ENCODE measurements at places on chromosomes 3 and 15.

DNA sequence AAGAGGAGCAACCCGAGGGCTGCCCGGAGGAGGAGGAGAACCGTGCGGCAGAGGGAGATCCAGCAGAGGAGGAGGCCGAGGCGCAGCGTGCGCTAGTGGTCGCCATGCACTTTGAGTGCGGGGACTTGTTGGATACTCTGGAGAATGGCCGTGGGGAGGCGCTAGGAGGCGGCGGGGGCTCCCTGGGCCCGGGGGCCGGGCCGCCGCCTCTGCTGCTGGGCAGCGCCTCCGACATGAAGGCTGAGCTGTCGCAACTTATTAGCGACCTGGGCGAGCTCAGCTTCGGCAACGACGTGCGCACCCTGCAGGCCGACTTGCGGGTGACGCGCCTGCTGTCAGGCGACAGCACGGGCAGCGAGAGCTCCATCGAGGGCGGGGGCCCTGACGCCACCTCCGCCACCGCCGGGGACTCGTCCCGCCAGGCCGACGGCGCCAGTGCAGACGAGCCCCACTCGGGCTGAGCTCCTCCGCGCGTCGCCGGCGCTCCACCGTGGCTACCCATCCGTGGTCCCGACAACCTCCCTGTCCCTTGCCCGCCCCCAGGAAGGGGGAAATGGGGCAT, 2.0 kb downstream of the FAM43A start:
- DNase-seq, result peak; percentile 63

GRCh38 chr3:5840056-5840455, 652.5 kb downstream of the EDEM1 start:
- DNase-seq, result no peak

DNA sequence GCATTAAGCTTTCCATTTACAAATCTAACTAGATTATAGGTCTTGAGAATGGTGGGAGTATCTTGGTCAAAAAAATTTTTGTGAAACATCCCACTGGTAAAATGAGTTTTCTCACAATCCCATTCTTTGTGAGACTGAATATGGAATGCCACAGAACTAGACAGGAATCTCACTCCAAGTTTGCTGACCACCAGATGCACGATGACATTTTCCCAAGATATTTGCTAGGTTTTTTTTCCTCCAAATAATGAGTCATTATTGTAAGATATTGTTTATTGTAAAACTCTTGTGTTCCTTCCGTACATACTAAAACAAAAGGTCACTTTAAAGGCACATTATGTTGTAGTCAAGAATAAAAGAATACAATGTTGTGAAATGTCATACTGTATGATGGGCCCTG, 53.9 kb downstream of the COPS2 start:
- no peak for DNase-seq

- DNase-seq, result no peak
Measured at GRCh38 chr15:59545573-59545972, 66.0 kb upstream of the GCNT3 start.

DNA sequence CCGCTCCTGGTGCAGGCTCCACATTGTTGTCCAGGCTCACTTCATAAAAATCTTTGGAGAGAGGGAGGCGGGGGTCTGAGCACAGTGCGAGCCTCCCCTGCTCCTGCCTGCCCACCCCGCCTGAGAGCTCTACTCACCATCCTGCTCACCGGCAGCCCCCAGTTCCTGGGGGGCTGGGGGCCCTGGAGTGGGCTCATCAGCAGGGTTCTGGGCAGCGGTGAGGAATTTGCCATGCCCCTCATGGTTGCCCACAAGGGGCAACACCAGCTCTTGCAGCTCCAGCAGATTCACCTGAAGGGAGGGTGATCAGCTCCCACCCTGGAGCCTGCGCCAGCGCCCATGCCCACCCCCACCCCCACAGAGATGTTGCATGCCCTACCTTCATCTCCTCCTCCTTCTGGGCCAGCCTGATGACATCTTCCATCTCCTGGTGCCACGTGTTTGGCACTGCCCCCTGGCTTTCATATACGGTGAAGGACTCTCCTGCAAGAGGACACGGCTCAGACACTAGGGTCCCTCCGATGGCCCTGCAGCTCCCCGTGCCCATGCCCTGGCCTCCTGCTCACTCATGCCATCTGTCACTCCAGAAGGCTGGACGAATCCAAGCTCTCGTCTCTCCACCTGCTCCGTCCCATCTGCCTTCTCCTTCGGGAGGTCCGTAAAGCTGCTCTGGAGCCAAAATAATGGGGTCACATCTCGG, 162.1 kb downstream of the TBC1D2B start:
- DNase-seq, result no peak

DNA sequence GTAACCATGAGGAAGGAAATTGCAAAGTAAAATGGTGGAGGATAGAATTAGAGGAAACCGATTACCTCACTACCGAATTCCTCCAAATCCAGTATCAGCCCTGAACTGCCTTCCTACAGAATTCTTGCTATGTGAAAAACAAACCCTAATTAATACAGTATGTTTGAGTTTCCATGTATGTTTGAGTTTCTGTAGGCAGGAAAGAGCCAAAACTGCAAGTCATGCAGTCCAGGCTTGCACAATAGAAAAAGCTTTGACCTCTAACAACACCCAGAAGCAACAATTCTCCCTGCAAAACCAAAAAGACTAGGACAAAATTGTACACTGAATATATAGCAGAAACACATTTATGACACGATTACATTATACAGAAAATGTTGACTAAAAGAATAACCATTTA, 614.8 kb downstream of the DIPK2A start:
- no peak for DNase-seq

GRCh38 chr15:95290176-95290974, 1040.1 kb upstream of the NR2F2 start:
- DNase-seq, result no peak

DNA sequence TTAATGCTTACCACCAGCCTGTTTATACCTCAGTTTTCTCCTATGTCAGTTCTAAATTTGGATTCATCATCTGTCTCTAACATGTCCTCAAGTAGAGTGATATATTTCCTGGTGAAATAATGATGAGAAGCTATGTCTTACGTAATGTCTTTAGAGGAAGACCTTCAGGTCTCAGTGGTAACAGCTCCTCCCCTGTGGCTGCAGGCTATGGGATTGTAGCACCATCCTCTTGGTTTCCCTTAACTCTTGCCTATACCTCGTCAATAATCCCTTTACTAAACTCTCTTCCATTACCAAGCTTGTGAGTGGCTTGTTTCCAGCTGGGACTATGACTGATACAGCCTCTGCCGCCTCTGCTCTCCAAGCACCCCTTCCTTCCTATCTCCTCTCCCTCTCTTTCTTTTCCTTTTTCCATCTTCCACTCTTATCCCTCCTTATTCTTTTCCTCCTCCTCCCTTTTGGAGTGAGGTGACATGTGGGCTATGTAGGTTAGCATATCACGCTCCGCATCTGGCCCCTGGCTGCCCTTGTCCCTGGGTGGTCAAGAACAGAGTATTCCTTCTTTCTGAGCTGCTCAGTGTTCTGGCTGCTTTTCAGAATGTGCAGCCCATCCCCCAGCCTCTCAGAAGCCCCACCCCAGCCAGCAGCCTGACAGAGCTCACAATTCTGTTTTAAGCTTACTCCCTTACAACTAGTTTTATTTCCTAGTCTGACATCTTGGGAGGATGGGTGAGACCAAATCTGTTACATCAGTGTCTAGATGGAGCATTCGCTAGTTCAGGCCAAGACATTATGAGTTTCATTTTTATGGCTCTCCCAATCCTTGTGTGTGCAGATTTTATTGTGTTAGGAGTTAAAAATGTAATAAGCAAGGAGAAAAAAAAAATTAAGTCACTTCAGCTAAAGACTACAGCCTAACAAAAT, 75.0 kb upstream of the RNU6-1 start:
- no peak for DNase-seq

GRCh38 chr3:123508178-123508577, 59.3 kb upstream of the ADCY5 start:
- no peak for DNase-seq

DNA sequence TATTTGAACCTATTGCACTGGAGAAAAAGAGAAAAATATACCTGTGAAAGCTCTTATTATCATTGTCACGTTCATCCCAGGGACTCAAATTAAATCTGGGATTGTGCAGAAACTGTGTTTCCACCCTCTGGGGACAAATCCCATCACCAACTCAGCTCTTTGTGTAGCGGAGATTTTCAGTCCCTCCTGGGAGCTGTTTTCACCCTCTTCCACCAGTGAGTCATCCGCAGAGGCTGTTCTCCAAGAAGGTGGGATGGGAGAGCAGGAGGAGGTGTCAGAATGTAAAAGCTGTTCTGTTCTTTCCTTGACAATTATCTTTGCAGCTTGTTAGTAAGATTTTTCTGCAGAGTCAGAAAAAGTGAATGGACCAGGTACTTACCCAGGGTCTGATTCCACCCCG, 28.0 kb downstream of the SV2B start:
- DNase-seq, result no peak

GRCh38 chr3:186596568-186597287, 16.1 kb upstream of the AHSG start:
- DNase-seq, result no peak

DNA sequence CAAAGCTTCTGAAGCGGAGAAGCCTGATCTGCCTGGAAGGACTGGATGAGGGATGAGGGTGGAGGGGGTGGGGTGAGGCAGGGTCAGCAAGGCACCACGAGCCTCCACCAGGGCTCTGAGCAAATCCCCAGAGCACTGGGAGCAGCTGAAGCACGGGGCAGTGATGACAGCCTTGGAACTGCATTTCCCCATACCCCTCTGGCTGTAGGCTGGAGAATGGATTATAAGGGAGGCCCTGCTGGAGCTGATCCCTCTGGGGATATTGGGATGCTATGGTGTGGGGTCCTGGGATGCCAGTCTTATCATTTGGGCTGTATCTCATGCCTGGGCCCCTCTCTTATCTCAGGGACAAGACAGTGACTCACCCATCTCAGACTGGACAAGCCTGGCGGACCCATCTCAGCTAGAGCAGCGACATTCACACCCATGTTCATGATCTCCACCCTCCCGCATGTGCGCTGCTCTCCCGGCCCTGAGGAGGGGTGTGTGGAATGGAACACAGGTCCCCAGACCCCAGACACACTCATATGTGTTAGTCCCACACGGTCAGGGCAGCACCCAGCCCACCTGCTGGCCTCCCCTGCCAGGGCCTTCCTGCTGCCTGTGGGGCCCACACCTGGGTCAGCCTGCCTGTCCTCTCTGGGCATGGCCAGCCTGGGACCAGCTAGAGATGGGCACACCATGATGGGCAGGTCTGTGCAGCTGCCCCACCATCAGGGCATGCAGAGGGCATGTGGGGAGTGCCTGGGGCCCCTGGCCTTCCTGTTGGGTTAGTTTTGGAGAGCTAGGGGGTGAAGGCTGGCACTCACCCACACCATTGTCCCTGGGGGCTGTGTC, 97.1 kb downstream of the FBLN2 start:
- DNase-seq, result no peak

GRCh38 chr3:79414035-79414434, 353.8 kb downstream of the ROBO1 start:
- DNase-seq, result no peak

DNA sequence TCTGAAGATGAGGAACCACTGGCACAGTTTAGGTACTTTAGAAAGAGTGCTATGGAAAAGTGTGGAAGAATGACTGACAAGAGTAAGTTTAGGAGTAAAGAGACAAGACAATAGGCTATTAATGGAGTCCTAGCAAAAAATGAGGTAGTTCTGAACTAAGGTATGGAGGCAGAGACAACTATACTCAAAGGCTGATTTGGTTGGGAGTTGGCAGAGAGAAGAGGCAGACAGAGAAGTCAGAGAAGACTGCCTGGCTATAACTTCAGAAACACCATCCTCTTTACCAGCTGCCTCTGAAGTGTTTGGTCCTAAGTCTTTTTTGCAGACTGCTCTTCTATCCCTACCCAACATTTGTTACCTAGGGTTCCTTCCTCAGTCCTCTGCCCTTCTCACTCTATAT, 19.2 kb downstream of the DYNC1LI1 start:
- no peak for DNase-seq

DNA sequence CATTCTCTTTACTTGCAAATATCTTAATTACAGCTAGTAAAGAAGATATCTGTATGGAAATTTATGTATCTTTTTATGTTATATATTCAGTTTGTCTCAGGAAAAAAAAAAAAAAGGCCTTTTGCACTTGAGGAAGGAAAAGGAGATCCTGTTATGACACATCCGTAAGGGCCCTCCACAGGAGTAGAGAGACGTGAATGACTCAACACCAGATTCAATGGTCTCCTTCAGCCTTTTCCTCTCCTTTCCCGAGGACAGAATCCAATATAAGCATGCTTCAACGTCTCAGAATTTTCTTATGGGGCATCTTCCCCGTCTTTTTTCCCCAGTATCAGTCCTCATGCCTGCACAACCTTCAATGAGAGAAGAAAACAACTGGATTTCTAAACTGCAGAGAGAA, 340.3 kb downstream of the NTRK3 start:
- no peak for DNase-seq

- no peak for DNase-seq
Measured at GRCh38 chr3:88362428-88362827, 212.7 kb downstream of the C3orf38 start.

DNA sequence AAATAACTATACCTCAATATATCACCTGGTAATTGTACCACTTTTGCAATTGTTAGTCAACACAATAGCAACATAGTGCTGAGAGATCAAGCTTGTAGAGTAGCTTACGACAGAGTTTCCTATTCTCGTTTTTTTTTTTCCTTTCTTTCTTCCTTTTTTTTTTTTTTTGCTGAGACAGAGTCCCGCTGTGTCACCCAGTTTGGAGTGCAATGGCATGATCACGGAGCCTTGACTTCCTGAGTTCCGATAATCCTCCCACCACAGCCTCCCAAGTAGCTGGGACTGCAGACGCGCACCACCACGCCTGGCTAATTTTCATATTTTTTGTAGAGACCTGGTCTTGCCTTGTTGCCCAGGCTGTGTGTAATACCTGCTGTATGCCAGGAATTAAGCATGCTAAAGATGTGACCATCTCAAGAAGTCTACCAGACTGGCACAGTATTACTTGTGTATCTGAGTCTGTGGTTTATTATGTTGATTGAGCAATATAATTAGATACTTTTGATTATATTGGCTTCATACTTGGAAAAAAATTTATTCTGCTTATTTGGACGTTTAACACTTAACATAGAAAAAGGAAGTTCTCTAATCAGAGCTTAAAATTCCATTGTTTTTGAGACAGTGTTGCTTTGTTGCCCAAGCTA, 3.0 kb downstream of the SELENOT start:
- no peak for DNase-seq

DNA sequence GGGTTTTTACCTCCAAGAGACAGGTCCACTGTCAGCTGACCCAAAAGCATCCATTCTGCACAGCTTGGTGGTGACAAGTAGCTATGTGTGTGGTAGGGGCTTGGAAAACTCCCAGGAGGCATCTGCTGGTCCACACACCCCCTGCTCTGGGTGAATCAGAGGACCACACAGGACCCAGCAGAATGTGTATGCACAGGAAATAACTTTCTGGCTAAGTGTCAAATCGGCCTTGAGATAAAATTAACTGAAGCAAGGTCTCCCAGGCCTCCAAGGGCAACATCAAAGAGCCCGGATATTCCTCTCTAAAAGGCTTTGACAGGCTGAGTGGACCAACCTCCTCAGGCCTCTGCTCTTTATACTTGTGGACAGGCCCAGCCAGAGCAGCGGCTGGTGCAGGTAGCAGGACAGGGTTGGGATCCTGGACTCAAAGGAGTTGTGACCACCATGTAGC, 66.5 kb downstream of the CTNNB1 start:
- no peak for DNase-seq
